ENCODE measurements at places on chromosomes 2 and 18. TPM values are rescaled to one million over a fixed set of nuclear protein-coding genes. Genes with fewer than 3 reads are reported as not detected.
A peak's percentile ranks its signal among the peaks of the same experiment; 100 is the strongest.

- H3K27me3 ChIP-seq: no peaks in the 10 kb centered on the region
- no peak overlapping the region for H3K27ac ChIP-seq
- no peaks in the 10 kb centered on the region for H3K36me3 ChIP-seq
- no peak overlapping the region for H3K4me3 ChIP-seq
- DNase-seq: no peak
- H3K4me1 ChIP-seq: no peaks in the 10 kb centered on the region
Measured at GRCh38 chr18:50656396-50656795, 96.5 kb downstream of the MAPK4 start.

DNA sequence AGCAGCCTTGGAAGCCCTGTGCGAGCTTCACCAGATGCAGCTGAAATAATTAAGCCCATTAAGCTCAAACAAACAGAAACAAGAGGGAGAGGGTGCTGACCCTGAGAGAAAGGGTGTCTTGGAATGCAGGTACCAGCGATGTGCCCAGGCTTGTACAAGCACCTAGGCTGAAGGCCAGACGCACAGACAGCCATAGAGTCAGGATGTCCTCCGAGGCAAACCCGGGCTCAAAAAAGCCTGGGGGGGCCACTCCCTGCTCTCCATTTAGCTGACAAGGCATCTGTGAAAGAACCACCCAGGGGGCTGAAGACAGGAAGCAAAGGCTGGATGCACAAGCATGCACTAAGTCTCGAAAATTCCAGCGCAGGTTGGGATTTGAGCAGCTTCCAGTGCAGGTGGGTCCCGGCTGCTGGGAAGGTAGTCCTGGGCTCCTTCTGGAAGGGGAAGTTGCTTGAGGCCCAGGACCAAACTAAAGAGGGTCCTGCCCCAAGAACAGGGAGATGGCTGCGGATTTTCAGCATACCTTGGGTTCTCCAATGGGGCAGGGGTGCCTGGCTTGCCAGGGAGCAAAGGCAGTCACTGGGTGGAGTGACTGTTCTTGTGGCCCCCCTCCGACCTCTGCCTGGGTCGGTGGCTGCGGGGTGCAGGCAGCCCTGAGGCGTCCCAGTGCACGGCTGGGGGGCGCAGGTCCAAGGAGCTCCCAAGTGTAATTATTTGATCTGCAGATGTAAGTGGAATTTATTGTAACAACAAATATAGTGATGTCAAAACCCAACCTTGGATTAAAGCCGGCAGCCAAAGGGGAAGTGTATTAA lies 5.9 kb downstream of the GBX2 start:
- no peak overlapping the region for H3K4me3 ChIP-seq
- no peaks in the 10 kb centered on the region for H3K36me3 ChIP-seq
- no peak for DNase-seq
- H3K4me1 ChIP-seq: peaks cover 13% of the 10 kb centered on the region

- H3K27ac ChIP-seq: peak overlapping the region; percentile 62
- H3K4me3 ChIP-seq: peak overlapping the region; percentile 57
- H3K4me1 ChIP-seq: peaks cover 66% of the 10 kb centered on the region
- no peaks in the 10 kb centered on the region for H3K36me3 ChIP-seq
- DNase-seq: peak; percentile 92
- H3K27me3 ChIP-seq: no peaks in the 10 kb centered on the region
Measured at GRCh38 chr2:16664052-16664731, 1.4 kb downstream of the CYRIA start.

DNA sequence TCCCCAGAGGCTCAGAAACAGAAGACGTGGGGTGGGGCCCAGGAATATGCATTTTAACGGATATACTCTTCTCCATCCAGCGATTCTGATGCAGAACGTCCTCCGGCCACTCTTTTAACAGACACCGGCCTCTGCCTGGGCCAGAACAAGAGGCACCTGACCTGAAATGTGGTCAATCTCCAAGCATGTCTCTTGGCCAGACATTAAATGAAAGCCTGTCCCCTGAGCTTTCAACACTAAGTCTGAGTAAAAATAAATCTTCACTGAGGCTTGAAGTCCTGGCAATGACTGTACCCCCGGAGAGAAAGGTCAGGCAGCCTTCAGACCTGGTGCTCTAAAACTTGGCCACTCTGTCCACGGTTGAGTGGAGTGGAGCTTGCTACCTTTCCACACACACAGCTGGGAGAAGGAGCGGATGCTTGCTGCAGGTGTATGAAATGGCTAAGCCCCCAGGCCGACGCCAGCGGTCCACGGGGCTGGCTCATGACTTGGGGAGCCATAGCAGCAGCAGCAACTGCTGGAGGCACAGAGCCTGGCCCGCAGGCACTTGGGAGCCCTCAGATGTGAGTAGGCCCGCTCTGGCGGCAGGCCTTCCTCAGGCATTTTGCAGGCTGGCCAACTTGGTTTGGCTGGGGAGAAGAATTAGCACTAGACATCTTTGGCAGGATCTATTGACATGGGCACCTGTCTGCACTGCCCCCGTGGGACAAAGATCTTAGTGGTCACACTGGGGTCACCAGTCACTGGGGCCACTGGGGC lies 79.7 kb downstream of the TMEM17 start:
- H3K27me3 ChIP-seq: no peaks in the 10 kb centered on the region
- DNase-seq: no peak
- H3K4me3 ChIP-seq: no peak overlapping the region

- peak; percentile 82 for DNase-seq
- H3K36me3 ChIP-seq: no peaks in the 10 kb centered on the region
- peak overlapping the region; percentile 78 for H3K27ac ChIP-seq
- H3K4me1 ChIP-seq: no peaks in the 10 kb centered on the region
- H3K27me3 ChIP-seq: no peaks in the 10 kb centered on the region
Measured at GRCh38 chr2:197675711-197676188, 363 bp upstream of the RFTN2 start.

DNA sequence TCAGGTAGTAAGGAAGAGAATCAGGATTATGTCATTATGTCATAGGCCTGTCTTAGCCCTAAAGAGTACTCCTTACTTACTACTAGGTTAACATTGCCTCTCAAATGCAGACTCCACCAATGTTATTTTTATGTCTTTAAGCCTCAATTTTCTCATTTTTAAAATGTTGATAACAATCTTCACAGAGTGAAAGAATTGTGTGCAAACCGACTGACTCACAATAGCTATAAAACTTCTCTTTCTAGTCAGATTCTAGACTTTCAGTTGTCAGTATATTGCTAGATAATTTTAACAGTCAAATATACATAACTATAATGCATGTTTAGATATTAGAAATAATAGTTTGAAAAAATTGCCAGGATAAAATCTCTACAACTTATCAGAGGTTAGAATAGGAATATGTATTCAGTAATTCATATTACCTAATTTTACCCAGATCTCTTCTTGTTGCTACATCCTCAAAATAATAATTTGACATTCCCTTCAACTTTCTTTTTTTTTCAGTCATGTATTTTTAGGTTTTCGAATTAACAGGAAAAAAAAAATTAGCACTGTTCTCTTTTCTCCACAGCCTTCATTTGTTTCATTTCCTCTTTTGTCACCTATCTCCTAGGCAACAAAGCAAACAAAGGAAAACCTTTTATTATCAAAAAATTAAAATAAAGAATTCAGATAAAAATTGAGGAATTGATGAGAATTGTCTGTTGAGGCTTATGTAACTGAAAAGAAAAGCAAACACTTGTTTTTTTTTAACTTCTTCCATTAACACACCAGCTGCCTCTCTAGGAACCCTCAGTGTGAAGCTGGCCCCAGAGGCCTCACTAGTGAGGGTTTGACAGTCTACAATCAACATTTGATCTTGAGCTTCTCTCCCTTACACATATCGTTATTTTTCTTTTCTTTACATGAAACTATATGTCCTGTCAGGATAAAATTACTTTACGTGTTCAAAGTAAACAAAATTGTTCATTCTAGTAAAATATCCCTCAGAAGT lies 279.0 kb downstream of the CALCRL start:
- H3K4me3 ChIP-seq: no peak overlapping the region
- H3K27ac ChIP-seq: no peak overlapping the region
- no peaks in the 10 kb centered on the region for H3K4me1 ChIP-seq
- DNase-seq: no peak
- no peaks in the 10 kb centered on the region for H3K36me3 ChIP-seq

DNA sequence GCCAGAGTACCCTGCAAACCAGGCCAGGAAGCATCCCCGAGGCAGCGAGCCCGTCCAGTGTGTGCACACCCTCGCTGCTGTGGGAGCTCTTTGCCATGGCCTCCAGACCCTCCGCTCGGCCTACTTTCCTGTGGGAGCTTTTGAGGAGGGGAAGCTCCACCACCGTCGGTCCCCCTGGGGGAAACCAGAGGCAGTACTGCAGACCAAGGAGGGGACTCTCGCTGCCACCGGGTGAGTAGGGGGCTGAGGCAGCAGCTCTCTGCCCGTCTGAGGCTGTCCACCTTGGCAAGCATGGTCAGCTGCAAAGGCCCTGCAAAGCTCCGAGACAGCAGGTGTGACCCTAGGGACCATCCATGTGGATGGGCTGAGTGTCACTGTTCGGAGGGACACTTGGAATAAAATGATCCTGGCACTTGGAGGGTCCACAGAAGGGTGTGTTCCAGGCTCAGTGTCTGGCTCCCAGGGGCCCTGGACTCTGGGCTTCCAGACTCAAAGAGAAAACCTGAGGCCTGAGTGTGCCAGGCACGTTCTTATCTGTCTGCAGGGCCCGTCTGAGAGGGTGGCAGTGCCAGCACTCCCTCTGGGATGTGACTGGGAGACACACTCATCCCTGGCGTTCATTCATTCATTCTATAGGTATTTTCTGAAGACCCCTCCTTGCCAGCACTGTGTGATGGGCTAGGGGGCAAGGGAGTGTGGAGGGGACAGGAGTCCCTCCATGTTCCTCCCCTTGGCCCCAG lies 282.8 kb upstream of the HS6ST1 start:
- no peak for DNase-seq
- H3K4me3 ChIP-seq: no peak overlapping the region
- no peak overlapping the region for H3K27ac ChIP-seq
- H3K4me1 ChIP-seq: peaks cover 4% of the 10 kb centered on the region
- H3K27me3 ChIP-seq: no peaks in the 10 kb centered on the region

DNA sequence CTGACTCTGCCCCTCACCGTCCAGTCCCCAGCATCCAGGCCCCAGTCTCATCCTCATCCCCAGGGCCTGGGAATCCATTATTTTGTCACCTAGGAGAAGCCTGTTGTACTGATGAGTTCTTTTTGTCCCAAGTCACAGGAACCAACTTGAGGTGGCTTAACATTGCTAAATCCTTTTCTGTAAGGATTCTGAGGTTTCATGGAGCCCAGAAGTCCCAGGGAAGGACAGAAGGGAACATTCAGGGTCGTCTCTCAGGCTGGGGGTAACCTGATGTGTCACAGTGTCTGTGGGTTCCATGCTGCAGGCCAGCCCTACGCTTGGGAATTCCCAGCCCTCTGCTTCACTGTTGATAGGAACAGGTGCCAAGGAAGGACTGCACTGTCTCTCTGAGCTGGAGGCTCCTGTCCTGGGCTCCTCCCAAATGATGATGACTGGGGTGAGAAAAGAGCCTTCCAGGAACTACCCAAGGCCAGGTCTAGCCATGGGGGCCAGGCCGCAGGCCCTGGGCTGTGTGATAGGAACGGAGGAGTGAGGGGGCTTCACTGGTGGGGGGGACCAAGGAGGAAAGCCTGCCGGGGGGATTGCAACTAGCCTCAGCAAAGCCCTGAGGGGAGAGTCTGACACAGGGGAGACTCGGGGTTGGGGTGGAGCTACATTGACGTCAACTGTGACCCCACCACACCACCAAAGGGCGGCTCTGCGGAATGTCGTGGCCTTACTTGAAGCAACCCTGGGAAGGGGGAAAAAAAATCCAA lies 145.7 kb downstream of the SMAD7 start:
- DNase-seq: no peak
- no peaks in the 10 kb centered on the region for H3K4me1 ChIP-seq
- no peaks in the 10 kb centered on the region for H3K27me3 ChIP-seq

DNA sequence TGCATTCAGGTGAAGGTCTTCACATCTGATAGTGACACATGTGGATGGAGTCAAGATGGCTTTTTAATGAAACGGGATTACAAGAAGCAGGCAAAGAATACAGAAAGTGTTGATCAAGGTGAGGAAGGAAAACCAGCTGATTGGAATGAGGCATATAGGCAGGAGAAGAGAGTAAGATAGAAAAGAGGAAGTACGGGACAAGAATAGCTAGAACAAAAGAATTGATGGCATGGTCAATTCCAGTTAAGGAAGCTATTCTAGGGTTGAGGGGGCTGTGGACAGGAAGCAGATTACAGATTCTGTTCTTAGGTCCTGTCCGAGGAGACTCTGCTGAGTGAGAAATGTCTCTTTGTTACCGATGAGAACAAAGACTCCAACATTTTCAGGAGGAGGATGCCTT lies 13.2 kb upstream of the NCK2 start:
- no peak overlapping the region for H3K4me3 ChIP-seq
- no peaks in the 10 kb centered on the region for H3K27me3 ChIP-seq
- DNase-seq: no peak
- no peaks in the 10 kb centered on the region for H3K4me1 ChIP-seq
- H3K27ac ChIP-seq: no peak overlapping the region

GRCh38 chr2:190328573-190329147 lies 9.0 kb upstream of the HIBCH start:
- DNase-seq: no peak
- H3K36me3 ChIP-seq: no peaks in the 10 kb centered on the region
- no peak overlapping the region for H3K27ac ChIP-seq

- no peaks in the 10 kb centered on the region for H3K27me3 ChIP-seq
- no peak overlapping the region for H3K27ac ChIP-seq
- no peak overlapping the region for H3K4me3 ChIP-seq
- no peak for DNase-seq
Measured at GRCh38 chr2:135317375-135317774, 213.6 kb downstream of the ZRANB3 start.

DNA sequence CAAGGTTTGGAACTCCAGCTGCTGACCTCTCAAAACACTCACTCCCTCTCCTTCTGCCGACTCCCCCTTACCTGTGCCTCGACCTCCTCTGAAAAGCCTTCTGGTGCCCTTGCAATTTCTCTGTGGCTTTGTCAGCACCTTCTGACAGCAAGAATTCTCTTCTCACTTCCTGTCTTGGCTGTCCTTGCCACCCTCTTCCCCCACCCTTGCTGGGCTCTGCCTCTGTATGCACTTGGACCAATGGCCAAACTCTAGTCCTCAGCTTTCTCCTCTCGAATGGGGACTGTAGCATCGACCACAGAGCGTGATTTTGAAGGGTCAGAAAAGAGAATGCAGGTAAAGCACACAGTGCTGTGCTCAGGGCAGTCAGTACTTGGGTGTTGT lies 99.0 kb downstream of the HS1BP3 start:
- H3K4me1 ChIP-seq: no peaks in the 10 kb centered on the region
- H3K4me3 ChIP-seq: no peak overlapping the region
- no peaks in the 10 kb centered on the region for H3K27me3 ChIP-seq

DNA sequence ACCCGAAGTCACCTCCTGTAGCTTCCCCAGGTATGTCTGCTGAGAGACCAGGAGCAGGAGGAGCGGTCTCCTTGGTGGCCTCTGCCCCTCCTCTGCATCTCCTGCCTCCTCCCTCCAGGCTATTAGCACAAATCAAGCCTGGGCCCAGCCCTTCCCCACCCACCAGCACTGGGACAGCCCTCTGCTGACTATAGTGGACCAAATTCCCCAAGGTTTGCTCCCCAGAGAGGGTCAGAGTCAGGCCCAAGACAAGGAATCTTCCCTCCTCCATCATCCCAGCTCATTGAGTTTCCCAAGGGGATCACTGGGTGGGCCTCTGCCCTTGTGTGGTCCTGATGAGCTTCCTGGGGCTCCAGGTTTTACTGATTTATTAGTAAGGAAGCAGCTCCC lies 62.1 kb downstream of the EMILIN2 start:
- no peak overlapping the region for H3K4me3 ChIP-seq
- no peaks in the 10 kb centered on the region for H3K27me3 ChIP-seq
- H3K4me1 ChIP-seq: no peaks in the 10 kb centered on the region
- no peak for DNase-seq

Gene LIPG
- 47.1 TPM for total RNA-seq

Gene CRYBA2
- total RNA-seq: not detected

Gene CCDC141
- total RNA-seq: 29.6 TPM

Gene CCL20
- 1.9 TPM for total RNA-seq

Gene TMEM247
- total RNA-seq: not detected

Gene SSB
- total RNA-seq: 61.9 TPM

Gene CCDC68
- total RNA-seq: 13.8 TPM
